ENCODE measurements at places on chromosomes 11 and 22. TPM values are rescaled to one million over a fixed set of nuclear protein-coding genes. Genes with fewer than 3 reads are reported as not detected.
A peak's percentile ranks its signal among the peaks of the same experiment; 100 is the strongest.

DNA sequence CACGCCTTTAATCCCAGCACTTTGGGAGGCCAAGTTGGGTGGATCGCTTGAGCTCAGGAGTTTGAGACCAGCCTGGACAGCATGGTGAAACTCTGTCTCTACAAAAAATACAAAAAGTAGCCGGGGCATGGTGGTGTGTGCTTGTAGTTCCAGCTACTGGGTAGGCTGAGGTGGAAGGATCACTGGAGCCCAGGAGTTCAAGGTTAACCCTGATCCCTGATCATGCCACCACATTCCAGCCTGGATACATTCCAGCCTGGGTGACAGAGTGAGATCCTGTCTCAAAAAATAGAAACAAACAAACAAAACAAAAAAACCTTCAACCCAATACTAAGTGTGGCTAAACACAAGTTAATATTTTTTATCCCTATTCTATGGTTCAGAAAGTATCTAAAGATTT, 66.4 kb upstream of the CLNS1A start:
- no peak for DNase-seq

DNA sequence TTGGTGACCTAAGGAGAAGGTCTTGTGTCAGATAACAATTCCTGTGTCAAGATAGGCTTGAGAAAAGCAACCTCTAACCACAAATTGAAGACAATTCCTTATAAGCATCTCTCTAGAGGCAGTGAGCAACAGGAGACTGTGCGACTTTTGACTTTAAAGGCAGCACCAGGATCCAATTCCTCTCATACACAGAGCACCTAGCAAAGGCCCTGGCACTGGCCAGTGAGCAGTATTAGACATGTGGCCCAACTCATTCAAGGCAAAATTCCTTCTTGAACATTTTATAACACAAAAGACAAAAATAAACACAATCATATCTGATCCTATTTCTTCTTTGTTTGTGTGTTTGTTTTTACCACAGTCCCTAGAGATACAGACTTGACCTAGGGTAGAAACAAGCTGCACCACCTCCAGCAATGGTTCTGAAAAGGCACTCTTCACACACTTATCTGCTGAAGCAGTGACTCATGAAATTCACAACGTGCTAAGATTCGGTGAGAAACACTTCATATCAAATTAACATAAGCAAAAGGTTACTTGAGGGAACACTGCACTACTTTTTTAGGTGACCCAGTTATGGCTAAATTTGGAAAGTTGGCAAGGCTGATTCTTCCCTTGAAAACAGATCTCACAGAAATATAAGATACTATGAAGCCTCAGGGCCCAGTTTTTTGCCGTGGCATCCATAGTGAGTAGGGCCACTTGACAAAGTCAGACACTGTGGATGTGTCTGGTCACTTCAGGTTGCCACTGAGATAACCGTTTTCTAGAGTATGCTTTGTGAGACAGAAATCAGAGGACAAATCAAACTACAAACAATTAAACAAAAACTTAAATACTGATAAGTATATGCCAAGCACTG, 1018.9 kb downstream of the DLG2 start:
- DNase-seq, result no peak

DNA sequence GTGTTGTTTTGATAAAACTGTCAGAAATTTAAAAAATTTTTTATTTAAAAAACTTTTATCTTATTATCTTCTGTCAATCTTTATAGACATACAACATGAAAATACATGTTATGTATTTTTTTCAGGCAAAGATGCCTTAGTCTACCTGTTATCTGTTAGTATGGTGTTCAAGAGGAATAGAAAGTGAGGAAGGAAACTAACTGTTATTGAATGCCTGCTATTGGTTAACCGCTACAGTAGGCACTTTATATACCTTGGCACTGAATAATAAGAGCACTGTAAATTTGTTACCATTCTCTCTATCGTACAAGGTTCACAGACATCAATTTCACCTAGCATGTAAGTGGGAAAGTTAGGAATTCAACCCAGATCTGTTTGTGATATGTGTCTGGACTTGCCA, 272.1 kb upstream of the CCDC90B start:
- DNase-seq, result no peak

GRCh38 chr22:40196628-40197360, 19.1 kb downstream of the TNRC6B start:
- DNase-seq, result no peak

DNA sequence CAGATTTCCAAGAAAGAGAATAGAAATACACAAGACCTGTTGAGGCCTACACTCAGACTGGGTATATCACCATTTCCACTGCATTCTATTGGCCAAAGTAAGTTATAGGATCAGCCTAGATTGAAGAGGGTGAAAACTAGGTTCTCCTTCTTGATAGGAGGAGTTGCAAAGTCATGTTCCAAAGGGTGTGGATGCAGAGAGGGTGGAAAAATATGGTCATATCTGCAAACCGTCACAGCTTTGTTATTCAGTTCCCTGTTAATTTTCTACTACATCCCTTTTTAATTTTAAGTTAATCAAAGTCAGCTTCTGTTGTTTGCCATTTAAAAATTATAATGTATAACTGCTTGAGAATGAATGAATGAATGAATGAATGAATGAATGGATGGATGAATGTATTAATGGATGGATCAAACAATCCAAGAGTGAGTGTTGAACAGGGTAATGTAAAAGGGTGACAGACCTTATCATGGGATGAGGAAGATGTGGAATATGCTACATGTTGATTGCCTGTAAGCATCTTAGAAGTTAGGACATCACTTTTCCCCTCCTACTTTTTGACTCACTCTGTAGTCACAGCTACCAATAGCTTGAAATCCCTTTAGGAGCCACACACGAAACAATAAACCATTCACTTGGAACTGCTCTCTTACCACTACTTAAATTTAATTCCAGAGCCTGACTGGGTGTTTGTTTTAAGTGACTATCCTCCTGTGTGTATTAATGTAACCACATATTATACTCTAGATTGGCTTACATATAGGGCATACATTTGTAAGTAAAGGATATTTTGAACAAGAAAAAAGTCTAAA, 121.5 kb downstream of the CCDC34 start:
- peak; percentile 14 for DNase-seq

GRCh38 chr11:133947321-133947756, 9.4 kb downstream of the IGSF9B start:
- DNase-seq, result peak; percentile 48

GRCh38 chr11:32396991-32397390, 38.3 kb downstream of the WT1 start:
- DNase-seq, result no peak

DNA sequence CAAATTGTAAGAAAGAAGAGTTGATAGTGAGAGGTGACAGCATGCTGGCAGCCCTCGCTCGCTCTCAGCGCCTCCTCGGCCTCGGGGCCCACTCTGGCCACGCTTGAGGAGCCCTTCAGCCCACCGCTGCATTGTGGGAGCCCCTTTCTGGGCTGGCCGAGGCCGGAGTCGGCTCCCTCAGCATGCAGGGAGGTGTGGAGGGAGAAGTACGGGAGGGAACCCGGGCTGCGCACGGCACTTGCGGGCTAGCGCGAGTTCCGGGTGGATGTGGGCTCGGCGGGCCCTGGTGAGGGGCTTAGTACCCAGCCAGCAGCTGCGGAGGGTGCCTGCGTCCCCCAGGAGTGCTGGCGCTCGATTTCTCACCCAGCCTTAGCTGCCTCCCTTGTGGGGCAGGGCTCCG, 539.7 kb upstream of the CCDC179 start:
- DNase-seq, result no peak

GRCh38 chr11:73242251-73243092, 24.4 kb downstream of the P2RY2 start:
- DNase-seq, result peak; percentile 91

GRCh38 chr22:17552737-17553136, 10.6 kb upstream of the SLC25A18 start:
- no peak for DNase-seq

DNA sequence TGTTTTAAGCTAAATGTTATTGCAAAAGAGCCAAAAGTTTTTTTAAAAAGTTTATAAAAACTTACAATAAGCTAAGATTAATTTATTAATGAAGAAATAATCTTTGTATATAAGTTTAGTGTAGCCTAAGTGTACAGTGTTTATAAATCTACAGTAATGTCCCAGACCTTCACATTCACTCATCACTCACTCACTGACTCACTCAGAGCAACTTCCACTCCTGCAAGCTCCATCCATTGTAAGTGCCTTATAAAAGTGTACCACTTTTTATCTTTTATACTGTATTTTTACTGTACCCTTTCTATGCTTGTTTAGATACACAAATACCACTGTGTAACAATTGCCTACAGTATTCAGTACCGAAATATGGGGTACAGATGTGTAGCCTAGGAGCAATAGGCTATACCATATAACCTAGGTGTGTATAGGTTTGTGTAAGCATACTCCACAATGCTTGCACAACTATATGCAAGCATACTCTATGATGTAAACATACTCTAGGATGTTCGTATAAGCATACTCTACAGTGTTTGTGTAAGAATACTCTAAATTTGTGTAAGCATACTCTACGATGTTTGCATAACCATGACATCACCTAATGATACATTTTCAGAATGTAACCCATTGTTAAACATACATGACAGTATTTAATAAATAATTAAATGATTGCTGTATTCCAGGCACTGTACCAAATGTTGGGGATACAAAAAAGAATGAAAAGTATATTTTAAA, 953.0 kb downstream of the KCNA4 start:
- no peak for DNase-seq

- no peak for DNase-seq
These were observed 5.3 kb downstream of the SLN start for GRCh38 chr11:107706531-107706930.

DNA sequence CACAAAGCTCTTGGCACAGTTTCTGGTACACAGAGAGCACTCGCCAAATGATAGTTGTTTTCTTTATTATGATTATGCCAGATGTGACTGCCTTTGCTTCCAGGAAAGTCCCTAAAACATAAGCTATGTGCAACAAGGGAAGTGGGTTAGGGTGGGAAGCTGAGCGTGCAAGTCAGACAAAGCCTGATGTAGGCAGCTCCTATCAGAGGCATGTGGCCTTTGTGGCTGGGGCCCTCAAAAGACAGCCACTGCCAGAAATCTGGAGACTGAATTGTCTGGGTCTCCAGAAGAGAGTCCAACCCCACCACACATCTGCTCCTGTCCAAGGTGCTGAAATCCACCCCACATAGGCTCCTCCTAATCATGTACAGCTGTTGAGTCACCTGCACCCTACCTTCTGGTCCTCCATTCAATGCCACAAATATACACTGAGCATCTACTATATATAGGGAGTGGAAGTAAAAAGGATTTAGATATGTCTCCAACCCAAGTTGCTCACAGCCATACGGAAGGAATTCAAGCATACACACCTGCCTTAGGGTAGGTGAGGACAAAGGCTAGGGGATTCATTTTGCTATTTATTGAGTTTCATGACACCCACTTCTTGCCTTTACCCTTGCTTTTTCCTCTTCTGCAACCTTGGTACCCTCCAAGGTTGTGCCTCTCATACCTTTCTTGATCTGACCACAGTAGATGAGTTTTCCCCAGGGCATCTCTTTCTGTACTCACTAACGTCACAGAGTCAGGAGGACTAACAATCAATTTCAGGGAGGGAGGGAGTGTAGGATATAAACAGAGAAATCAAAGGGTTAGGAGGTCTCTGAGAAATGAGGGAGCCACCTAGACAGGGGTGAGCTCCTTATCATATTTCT, 12.4 kb downstream of the SEC14L3 start:
- no peak for DNase-seq

DNA sequence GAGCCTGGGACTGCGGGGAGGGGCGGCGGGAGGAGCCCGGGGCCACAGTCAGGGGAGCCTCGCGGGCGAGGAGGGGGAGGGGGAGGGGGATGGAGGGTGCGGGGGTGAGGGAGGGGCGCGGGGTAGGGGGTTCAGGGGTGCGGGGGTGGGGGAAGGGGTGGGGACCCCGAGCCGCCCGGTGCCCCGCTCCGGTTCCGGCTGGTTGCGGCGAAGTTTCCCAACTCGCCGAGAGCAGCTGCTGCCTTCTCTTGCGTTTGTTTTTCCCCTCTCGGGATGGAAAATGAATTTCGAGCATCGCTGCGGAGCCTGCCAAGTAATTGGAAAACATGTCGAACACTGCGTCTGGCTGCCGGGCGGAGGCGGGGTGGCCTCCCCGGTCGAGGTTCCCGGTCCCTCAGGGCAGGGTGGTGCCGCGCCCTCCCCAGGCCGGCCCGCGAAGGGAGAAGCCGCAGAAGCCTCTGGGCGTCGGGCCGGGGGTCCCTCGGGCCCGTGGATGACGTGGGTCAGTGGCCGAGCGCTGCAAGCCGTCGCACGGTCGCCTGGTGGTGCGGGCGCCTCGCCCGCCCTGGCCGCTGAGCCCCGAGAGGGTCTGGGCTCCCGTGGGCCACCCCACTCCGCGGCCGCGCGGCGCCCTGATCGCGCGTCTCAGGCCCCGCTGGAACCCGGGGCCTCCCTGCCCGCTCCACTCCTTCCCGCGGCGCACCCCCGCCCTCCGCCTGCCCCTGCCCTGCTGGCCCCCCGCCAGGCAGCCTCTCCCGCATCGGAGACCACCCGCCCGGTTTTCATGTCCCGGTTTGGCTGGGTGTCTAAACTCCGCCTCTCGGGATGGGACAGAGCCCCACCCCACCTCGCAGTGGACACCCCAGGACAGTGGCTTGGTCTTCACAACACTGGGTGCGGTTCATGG, 12.1 kb downstream of the SPATA19 start:
- DNase-seq, result no peak

- DNase-seq, result no peak
These were observed 2.0 kb upstream of the TESMIN start for GRCh38 chr11:68753300-68753699.

- DNase-seq, result no peak
These were observed 632.8 kb upstream of the RAG2 start for GRCh38 chr11:37230865-37231264.

Gene OR4C13
- not detected for total RNA-seq

Gene SLN
- not detected for total RNA-seq

Gene MMP27
- total RNA-seq, result not detected

Gene APOL4
- not detected for total RNA-seq

Gene IL17REL
- not detected for total RNA-seq

Gene OR52N4
- total RNA-seq, result not detected

Gene SLC37A2
- total RNA-seq, result 184 TPM

Gene RASD2
- 0.37 TPM for total RNA-seq

Gene NNMT
- 56.4 TPM for total RNA-seq

Gene CHRM1
- 0.16 TPM for total RNA-seq

Gene SPON1
- not detected for total RNA-seq

Gene KCTD14
- 0.80 TPM for total RNA-seq

Gene SLC35F2
- 37.8 TPM for total RNA-seq
